ENCODE measurements at places on chromosomes 12 and 14.

DNA sequence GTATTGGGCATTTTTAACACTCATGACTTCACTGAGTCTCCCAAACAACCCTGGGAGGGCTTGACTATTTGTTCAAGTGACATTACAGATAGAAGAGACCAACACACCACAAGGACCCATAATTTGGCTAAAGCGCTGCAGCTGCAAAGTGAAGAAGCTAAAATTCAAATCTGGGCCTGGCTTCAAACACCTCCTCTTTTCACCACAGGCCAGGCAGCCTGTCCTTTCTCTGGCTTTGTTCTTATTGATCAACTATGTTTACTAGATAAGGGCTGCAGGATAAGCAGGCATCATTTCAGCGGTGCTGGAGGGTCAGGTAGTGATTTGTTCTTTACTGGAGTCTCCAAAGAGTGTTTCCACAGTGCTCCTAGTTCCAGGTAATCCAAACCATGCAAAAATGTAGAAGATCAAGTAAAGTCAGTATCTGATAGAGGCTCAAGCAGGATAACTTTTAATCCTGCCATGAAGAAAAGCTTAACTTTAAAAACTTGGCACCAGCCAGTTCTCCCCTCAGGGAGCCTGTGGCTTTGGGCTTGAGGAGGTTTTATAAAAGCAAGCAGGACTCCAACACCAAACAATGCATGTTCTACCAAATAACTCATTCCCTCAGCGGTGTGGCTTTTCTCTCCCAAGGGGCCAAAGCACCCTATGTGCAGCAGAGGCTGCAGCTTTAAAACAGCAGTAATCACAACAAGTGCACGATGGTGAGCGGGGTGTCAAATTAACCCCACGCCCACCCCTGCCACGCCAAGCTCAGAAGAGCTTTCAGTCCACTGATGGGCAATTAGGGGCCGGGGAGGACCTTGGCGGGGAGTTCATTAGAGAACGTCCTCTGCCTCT is 16.8 kb downstream of the CLMN start:
- no peak for DNase-seq

DNA sequence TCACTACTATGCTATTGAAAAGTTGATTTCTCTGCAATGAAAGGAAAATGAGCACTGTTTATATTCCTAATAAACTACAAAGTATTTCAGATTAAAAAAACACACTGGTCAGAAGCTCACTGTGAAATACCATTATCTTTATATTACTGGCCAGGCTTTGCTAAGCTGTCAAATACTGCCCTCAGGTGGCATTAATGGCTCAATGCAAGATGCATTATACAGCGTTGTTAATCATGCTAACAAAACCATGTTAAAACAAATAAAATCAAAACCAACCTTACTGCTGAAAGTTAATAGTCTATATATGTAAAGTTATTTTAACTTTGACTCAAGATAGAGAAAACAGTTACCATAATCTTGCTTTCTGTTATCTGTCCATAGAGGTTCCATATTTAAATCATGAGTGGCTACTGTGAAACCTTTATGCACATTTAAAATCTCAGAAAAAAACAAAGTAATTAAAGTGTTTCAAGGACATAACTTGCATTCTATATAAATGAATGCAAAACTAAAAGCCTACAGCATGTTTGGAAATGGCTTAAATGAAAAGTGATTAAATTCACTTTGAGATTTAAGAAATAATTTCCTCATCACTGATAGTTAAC is 121.7 kb downstream of the RALGAPA1 start:
- DNase-seq = no peak

DNA sequence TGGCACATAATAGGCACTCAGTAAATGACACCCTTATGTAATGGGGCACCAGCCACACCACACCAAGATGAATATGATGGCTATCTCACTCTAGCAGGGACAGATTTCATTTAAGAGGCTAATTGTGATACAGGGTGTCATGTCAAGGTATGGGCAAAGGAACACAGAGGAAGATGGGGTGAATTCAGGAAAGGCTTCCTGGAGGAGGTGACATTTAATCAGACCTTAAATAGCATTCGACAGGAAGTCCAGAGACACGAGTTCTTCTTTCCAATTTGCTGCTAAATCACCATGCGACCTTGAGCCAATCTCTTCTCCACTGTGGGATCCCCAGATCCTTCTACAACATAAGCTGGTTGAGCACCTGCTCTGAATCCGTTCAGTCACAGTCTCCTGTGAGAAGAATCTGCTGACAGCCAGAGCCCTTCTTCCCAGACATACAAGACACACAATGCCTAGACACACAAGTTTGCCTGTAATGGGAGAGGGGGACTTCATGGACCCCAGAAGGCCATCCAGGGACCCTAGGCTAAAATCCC is 1.5 kb upstream of the DTX1 start:
- no peak for DNase-seq

- no peak for DNase-seq
Observed at GRCh38 chr12:12704593-12705230, 8.7 kb upstream of the GPR19 start.

GRCh38 chr12:1949771-1950470 is 31.5 kb upstream of the CACNA2D4 start:
- DNase-seq = no peak

GRCh38 chr14:92686411-92686899 is 62.0 kb downstream of the LGMN start:
- DNase-seq = no peak

- no peak for DNase-seq
Observed at GRCh38 chr14:92731622-92732115, 16.8 kb downstream of the LGMN start.

- DNase-seq = no peak
Observed at GRCh38 chr12:39357041-39357440, 85.9 kb downstream of the KIF21A start.

GRCh38 chr12:91513313-91513712 is 330.7 kb upstream of the DCN start:
- no peak for DNase-seq

DNA sequence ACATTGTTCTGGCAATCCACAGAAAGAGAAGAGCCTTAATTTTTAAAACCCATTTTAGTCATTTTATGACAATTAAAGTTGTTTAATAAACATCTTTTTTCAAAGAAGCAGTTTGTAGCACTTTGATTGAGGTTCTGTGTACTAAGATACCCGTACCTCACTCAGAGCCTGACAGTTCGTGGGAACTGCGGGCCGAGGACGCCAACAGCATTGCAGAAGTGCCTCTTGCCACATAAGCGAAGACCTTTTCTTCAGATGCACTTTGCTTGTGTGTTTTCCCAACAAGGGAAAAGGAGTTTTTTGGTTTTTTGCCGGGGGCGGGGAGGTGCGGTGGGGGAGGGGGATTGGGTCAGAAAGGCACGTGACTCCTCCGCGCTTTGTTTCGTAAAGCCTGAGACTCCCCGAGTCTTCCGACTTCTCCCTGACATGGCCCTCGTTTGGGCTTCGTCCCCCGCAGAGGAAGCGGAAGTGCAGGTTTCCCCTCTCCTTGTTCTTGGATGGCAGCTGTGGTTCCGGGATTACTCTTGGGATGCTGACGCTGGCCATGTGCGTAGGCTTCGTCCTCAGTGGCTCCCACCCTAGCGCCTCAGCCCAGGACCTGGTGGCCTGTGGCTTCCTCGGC is 70.8 kb downstream of the WDR20 start:
- DNase-seq = no peak

DNA sequence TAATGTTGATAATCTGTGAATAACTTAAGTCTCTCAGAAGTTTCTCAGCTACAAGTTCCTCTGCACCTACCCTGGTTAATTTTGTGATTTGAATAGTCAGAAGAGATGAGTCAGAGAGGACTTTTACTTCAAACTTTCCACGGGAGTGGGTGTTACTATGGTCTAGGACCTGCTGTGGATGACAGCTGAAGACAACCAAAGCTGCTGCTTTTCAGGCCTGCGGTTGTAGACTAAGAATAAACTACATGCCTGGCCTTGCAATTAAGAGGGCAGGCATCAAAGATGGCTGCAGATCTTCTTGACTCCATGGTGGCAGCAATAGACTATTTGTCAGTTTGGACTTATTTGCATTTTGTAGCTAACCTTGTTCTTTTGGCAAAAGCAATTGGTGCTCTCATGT is 227.1 kb upstream of the KRR1 start:
- no peak for DNase-seq

- DNase-seq = no peak
Observed at GRCh38 chr12:113403435-113404415, at the start of gene SDS. SDS (minus strand) TSS chr12:113403887; CDS start chr12:113399708, 4,179 bp downstream.

- no peak for DNase-seq
Observed at GRCh38 chr12:127060310-127060847, 1206.6 kb upstream of the TMEM132C start.

DNA sequence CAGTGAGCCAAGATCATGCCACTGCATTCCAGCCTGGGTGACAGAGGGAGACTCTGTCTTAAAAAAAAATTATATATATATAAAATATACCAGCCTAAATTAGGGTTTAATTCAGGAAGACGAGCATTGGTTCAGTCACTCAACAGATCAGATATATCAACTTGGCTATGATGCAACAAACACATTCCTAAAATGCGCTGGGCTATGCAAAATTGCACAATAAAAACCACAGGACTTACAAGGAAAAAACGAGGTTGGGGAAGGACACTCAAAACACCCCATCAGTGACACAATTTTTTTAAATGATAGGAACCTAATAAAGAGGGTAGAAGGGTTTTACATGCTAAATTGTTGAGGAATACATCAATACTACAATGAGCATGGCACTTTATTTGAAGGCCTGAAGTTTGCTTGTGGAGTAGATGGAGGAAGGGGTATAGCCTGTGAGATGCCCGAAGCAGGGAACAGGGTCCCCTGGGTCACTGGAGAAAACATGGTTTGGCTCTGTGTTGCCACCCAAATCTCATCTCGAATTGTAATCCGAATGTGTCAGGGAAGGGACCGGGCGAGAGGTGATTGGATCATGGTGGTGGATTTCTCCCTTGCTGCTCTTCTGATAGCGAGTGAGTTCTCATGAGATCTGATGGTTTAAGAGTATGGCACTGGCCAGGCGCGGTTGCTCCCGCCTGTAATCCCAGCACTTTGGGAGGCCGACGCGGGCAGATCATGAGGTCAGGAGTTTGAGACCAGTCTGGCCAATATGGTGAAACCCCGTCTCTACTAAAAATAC is 71.2 kb downstream of the TNFAIP2 start:
- DNase-seq = no peak

DNA sequence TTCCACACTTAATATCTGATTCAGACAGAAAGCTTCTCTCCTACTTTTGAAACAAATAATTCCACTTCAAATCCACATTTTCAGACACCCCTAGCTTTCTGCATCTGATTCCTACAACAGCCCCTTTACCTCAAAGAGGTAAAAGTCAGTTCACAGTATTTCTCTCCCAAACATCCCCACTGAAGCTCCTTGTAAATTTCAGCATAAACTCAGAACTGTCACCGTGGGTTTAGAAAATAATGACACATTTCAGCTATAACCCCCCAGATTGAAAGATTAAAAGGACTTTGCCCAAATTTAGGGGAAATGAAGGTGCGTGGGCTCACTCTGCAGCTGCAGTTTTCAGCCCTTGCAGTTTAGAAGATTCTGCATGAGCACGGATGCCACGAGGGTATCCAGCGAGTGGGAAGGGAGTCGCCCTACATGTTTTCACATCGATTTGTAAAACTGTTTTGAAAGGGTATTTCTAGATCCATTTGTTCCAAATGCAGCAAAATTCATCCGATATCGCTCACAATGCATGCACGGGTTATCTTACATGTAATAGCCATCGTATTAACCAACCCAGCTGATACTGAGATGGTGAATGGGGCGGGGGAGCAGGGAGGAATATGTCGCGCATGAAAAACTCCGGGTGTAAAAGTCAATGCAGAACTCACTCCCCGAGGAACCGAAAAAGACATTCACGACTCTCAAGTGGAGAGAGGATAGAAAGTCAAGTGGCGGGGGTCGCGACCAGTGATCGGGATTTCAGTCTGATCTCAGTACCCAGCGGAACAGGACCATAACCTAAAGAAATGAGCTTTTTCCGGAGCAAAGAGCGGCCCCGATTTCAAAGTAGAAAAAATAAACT is 5.0 kb upstream of the CCND2 start:
- DNase-seq = no peak

- DNase-seq = peak; percentile 64
Observed at GRCh38 chr12:5914387-5915149, 30.5 kb downstream of the ANO2 start.

DNA sequence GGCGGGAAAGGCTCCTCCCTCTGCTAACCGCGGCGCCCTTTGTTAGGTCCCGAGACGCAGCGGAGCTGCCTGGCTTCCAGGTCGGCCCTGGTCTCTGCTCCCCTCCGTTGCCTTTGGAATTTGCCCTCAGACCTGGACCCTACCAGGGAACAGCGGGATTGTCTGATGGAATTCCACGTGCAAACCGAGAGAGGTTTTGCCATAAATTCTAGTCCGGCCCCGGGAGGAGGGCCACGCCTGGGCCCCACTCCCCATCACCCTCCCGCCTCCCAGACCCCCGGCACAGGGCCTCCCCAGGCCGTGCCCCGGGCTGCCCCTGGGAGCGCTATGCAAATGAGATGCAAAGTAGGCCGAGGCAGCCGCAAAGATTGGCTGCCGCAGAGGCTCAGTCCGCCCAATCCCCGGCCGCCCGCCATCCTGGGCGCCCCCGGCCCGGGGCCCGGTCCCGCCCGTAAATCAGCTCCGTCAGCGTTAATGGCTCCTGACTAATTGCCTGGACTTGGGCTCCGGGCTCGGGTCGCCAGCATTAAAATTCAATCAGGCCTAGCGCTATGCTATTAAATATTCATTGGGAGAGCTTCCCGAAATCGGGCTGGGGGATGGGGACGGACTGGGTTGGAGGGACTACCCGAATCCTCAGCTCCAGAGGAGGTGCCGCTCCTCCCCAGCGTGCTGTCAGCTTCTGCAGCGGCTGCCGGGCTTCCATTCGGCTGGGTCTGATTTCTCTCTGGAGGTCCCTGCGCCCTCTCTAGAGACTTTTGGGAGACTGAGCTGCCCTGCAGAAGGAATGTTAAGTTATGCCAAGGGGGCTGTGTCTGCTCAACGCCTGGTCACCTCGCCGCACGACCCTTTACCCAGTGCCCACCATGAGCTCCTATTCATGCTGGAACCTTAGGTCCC is 15.7 kb upstream of the FIGNL2 start:
- no peak for DNase-seq

- DNase-seq = no peak
Observed at GRCh38 chr12:5441497-5442236, 9.8 kb downstream of the NTF3 start.

GRCh38 chr12:84785281-84785680 is 127.3 kb downstream of the SLC6A15 start:
- DNase-seq = no peak

DNA sequence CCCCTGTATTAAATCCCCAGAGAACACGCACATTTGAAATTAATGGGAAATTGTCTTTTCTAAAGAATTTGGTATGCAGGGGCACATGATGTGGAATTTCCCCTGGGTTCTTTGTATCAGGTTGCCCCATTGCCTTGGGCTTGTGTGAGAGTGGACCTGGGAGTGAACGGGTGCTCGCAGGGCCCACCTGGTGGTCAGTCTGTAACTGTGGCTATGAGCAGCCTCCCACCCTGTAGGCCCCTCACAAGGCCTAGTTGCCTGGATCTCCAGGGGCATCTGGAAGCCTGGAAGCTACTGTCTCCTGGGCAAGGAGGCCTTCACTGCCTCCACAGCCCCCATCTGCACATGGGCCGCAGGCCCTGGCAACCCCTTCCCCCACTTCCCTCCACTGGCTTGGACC is 96.7 kb downstream of the SLC25A47 start:
- no peak for DNase-seq

All from vagina (tissue), 2 donors.